ENCODE measurements at places on chromosomes 2 and 18.

DNA sequence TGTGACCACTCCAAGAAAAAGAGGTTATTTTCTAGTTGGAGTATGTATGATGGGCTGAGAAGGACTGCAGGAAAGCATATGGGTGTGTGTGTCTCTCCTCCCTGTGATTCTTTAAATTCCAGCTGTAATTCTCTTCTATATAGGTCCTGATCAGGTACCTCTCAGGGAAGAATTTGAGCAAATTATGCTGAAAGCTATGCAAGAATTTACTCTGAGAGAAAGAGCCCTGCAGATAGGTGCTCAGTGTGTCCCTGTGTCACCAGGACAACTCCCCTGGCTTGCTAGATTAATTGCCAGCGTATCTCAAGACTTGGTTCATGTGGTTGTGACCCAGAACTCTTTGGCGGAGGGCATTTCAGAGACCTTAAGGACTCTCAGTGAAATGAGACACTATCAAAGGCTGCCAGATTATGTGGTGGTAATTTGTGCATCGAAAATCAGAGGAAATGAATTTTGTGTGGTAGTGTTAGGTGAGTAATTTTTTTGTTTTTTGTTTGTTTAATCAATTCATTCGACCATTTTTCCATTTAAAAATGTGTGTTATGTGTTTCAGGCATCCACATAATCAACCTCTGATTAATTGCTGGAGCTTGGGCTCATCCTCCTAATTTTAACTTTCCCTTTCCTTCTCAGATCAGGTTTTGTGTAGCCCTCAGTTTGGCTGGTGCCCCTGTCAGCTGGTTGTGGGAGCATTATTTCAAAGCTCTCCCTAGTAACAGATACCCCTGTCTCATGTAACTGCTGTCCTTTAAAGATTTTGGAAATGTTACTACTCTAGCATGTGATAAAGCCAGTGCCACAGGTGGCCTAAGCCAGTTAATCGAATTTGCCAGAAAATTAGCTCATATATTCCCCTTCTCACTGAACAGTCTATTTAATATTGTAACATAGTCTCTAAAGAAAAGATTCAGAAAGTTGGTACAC, 150.9 kb downstream of the ESCO1 start:
- DNase-seq = no peak

DNA sequence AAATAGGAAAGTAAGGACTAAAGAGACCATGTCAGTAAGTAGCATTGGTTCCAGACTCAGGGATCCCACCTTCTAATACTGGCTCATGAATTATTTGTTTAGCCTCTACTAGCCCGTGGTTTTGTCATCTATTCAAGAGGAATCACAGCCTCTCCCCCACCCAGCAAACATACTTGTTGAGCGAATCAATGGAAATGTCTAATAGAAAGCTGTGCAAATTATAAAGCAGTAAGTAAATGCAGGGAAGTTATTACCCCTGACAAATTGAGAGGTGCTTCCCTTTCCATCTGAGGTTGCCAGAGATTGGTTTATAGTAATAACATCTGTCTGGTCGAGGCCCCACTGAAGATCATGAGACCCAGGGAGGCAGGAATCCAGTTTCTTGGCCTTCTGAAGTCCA, 219.3 kb upstream of the OSR1 start:
- DNase-seq = no peak

- DNase-seq = no peak
Measured at GRCh38 chr2:124081154-124081716, 56.1 kb downstream of the CNTNAP5 start.

DNA sequence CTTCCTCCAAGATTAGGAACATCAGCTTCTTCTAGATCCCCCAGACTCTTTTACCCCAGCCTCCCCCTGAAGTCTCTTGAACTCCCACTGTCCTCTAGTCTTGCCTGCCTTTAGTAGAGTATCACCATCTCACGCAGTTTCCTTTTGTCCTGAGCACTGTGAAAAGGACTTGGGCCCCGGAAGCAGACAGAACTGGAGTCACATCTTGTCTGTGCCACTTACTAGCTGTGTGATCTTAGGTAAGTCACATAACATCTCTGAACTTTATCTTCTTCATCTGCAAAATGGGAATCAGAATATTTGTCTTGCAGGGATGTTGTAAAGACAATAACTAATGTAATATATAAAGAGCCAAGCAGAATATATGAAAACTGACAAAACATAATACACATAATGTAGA, 8.4 kb upstream of the TRABD2A start:
- DNase-seq = no peak

GRCh38 chr2:223681125-223681524, 79.0 kb upstream of the SCG2 start:
- DNase-seq = no peak

Measured in activated CD8-positive, alpha-beta memory T cell treated with anti-CD3 and anti-CD28 coated beads for 48 hours (primary cell).